ENCODE measurements at places on chromosomes 6 and 20.

- DNase-seq, result no peak
Measured at GRCh38 chr6:30880698-30881252, 3.5 kb upstream of the DDR1 start.

DNA sequence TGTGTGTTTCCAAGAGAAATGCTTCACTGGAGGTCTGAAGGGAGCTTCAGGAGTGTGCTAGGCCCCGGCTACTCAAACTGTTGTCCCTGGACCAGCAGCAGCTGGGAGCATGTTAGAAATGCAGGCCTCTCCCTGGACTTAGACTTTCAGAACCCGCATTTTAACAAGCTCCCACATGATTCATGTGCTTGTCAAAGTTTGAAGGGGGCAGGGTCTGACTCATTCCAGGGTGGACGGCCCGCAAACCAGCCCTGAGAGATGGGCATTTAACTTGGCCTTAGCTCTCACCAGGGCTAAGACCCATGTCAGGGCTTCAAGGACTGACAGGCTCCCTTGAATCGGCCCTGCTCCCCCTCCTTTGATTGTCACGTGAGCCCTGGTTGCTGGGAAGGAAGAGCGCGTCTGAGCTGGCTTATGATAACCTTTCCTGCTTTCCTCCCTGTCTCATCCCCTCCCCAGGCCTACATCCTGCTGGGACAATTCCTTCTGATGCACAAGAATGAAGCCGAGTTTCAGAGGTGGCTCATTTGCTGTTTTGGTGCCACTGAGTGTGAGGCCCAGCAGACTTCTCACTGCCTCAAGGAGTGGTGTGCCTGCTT is 35.5 kb downstream of the BANF2 start:
- DNase-seq, result no peak

DNA sequence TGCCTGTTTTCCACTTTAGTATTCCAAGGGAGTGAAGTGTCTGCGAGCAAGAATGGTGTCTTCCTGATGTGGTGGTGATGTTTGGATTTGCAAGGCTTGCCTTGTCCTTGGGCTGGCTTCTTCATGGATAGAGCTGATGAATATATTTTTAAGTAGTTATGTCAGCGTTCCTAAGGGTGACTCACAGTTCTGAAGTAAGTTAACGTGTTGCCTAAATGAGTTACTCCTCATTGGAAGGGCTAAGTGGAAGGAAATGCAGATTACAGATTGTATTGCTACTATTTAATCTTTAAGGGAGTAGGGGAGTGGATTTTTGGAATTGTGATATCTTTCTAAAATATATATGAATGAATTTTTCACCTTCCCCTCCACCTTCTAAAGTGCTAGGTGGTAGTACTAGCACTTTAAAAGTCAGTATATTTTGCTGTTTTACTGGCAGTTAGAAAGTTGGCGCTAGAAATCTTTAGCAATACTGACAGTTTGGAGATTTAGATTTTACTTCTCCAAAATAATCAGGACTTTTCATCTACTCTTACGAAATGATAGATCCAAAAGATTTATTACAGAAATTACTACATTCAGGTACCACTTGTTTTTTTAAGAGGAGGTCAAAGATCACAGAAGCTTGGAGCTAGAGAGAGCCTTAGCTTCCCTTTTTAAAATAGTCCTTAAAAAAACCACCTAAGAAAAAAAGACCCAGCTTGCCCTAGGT is 197.4 kb downstream of the JARID2 start:
- no peak for DNase-seq

DNA sequence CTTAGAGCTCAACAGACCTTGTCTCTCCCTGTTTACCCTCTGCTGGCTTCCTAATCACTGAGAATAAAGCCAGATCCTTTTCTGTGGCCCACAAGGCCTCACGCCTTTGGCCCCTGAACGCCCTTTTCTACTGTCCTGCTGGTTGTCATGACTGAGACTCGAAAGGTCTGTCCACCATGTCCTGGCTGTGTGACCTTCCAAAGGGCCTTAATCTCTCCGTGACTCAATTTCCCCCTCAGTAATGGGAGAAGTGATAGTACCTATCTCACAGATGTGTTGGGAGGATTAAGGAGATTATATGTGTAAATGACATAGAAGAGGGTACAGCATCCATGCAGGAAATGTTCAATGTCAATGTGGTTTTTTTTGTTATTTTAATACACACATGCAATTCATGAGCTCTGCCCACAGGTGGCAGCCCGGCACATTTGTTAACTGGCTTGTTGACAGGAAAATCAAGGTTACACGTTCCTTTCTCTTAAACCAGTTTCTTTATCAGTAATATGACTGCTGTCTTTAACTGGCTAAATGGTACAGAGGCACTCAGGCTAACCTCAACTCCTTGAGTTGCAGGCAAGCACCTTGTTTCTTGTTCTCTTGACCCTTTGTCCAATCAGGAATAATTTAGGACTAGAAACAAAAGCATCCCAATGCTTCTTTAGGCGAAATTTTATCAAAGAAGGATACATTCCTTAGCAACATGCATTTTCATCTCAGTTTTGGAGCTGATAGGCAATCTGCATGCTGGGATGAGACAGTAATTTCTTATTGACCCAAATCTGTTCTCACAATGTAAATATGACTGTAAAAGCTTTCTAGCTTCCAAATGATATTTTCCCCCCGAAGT is 16.6 kb downstream of the SLC22A1 start:
- DNase-seq, result peak; percentile 25

DNA sequence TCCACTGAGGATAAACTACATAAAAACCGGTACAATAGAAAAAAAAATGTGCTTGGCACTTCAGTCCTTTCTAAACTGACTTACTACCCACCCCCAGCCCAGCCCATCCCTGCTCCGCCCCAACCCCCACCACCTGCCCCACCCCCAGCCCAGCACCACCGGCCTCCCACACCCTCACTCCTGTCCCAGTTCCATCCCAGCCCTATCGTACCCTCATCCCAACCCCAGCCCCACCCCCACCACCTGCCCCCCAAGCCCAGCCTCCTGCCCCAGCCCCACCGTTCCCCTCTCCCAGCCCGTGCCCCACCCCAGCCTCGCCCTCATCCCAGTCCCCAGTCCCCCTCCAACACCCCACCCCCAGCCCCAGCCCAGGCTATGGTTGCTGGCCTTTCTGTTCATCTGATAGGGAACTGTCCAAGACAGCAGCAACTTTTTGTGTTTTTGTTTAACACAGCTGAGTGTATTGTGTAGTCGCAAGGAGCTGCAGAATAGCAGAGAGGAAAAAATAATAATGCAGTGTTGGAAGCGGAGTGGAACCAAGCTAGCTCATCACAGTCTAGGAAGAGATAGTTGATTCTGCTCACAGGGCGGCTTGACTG is 61.9 kb downstream of the SASH1 start:
- DNase-seq, result no peak

DNA sequence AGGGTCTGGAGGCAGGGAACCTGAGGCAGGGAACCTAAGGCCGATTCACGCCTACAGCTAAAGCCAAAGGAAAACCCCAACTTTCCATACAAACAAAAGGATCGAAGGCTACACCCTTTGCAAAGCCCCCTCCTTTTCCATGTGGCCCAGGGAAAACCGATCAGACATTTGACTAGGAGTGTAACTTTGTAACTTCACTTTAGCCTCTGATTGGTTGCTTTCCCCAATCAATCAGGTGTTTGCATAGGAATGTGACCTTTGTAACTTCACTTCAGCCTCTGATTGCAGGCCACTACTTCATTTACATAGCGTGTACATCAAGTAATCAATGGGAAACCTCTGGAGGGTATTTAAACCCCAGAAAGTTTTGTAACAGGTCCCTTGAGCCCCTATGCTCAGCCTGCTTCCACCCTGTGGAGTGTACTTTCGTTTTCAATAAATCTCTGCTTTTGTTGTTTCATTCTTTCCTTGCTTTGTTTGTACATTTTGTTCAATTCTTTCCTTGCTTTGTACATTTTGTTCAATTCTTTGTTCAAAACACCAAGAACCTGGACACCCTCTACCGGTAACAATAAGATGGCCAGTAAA is 43.3 kb downstream of the CHD6 start:
- no peak for DNase-seq

DNA sequence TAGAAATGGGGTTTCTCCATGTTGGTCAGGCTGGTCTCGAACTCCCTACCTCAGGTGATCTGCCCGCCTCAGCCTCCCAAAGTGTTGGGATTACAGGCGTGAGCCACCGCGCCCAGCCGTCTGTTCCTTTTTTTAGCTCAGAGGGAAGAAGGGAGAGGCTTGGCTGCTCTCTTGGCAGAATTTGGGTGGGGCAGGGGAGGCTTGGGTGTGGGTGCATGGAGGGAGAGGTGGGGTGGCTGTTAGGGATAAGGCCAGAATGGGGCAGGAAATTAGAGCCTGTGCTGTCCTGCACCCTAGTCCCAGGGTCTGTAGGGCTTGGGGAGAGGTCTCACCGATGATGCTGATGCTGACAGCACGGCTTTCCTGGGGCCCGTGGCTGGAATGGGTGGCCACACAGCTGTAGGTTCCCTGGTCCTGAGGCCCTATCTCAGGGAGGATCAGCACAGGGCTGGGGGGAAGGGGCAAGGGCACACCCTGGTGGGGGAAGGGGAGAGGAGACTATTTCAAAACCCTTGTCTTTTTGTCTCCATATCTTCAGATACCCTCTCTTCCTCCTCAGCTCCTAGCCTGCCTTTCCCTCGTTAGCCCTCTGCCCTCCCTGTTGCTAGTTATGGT is 2.0 kb downstream of the AGER start:
- DNase-seq, result no peak

- DNase-seq, result no peak
Measured at GRCh38 chr6:105628156-105628860, 225.4 kb upstream of the PREP start.

GRCh38 chr20:8431538-8432434 is 299.7 kb downstream of the PLCB1 start:
- no peak for DNase-seq

DNA sequence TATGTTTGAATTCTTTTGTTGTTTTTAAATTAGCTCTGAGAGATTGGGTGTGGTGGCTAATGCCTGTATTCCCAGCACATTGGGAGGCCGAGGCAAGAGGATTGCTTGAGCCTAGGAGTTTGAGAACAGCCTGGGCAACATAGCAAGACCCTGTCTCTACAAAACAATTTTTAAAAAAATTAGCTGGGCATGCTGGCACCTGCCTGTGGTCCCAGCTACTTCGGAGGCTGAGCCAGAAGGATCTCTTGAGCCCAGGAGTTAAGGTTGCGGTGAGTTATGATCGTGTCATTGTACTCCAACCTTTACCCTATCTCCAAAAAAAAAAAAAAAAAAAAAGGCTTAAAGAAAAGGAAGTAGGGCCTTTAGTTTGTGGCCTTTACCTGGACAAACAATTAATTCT is 22.9 kb downstream of the DHX35 start:
- no peak for DNase-seq

DNA sequence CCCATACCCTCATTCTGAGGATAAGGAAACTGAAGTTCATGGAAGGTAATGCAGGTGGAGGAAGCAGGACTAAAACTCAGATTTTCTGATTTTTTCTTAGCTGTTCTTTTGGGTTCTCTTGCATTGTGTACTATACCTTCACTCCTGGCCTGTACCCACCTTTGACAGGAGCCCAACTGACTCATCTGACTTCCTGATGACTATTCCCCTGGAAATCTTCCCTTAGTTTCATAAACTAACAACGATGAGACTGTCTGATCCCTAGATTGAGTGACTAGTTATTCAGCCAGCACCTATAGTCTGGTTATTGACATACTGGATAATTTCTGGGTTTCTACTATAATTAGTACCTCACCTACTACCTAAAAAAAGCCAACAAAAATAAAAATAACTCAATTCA is 10.1 kb downstream of the CRYBG1 start:
- no peak for DNase-seq

DNA sequence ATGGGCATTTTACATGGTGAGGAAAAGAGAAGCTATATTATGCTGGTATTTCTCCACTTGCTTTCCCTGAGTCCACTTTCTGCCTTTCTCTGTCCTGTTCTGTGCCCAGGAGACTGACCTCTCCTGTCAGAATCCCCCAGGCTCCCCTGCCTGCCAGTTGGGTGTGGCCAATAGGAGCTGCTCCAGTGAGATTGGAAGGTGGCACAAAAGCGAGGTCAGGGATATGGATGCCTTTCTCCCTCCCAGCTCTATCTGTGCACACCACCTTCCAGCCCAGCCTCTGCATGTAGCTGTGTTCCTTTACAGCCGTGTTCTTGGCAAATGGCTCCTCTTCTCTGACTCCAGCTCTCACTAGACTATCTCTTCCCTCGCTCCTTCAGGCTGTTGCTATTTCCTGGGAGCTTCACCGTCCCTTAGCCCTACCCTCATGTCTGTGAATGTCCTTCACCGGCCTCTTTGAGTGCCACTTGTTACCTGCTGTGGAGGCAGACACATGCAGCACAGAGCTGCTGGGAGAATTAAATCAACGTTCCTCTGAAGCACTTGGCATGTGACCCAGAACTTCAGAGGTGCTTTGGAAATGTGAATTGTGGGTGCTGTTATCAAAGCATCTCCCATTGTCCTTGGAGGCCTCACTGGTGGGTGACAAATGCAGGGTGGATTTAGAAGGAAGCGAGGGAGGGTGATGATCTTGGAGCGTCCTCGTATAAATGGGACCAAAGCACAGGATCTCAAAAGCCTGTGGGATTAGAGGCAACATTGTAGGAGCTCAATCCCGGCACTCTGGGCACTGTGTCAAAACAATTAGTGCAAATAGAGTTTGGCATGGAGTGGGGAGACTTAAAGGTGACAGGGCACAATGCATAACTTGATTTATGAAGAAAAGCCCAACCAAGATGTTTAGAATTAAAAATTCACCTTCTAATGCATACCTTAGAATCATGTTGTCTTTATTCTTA is 28.9 kb upstream of the RALGAPA2 start:
- DNase-seq, result no peak
